ENCODE measurements at places on chromosomes 16 and 17.

GRCh38 chr17:14042411-14042810, 26.9 kb upstream of the COX10 start:
- DNase-seq, result no peak

DNA sequence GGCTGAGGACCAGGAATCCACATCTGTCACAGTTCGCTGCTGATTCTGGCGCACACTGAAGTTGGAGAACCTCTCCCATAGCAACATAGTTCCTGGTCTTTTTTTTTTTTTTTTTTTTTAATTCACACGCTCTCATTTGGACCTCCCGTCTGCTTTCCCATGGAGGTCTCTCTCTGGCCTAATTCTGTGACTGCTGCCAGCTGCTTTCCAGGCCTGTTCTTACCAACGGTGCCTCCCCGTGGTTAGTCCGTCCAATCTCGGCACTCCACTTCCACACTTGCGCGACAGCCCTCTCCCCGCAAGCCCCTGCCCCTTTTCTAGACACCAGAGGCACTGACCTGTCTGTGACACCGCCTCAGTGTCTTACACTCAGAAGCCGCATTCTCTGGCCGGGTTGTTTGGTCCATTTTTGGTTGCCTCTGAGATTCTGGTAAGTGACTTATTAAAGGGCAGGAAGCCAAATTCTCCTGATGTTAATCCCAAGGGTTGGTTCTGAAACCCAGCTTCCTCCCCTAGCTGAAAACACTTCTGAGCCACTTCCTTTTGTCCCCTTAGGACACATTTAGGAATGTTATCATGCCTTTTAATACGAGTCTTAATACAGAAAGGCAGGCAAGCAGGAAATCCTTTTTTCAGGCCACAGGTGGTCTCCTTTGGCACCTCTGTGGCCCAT, 1.1 kb upstream of the AKTIP start:
- no peak for DNase-seq

- DNase-seq, result no peak
These were observed 12.9 kb downstream of the SYCE1L start for GRCh38 chr16:77211880-77212740.

- no peak for DNase-seq
These were observed 30.3 kb upstream of the SRCIN1 start for GRCh38 chr17:38636054-38636453.

GRCh38 chr17:2928294-2928890, 132.2 kb downstream of the RAP1GAP2 start:
- no peak for DNase-seq

DNA sequence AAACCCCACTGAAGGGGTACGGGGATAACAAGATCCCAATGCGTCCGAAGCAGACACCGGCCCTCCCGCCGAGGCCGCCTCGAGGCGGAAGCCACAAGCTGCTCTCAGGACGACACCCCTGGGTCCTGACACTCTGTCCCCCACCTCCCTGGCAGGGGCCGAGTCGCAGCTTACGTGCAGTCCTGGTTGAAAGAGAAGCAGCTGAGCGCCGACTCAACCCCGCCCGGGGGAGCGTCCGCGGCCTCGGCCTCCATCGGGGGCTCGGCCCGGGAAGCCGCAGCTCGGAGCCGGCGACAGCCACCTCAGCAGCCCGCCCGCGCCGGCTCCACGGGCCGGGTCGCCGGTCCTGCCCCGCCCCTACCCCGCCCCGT, at the start of gene WIPI1:
Gene WIPI1 (minus strand): TSS at position 329 of the 371 bp plus-strand sequence. CDS start 75 bp downstream, at position 254.
- no peak for DNase-seq

DNA sequence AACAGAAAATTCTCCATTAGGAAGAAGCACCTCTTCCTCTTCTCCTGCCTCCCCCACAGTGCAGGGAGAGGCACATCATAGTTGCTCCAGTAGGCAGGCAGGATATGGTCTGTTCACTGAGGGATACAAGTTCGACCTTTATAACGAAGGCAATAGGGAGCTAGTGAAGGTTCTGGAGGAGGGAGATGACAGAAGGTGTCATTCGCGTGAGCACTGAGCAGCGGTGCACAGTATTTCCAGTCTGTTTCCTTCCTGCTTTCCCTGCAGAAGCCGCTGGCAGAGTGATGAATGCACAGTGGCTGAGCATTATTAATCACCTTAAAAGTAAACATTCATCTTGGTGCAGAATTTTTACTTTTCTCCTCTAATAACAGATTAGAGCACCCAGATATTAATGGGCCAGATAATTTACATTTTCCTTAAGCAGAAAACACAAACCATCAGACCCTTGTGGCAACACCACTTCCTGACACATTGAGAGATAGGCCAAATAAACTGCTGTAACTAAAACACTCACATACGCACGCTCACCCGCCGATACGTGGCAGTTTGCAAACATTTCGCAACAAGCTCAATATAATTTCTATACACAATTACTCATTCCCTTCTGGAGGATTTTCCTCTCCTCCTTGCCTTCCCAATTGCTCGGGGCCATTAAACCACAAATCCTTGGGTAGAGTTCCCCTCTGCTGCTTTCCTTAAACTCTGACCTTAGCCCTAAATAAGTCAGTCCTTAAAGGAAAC, 69.5 kb downstream of the AIPL1 start:
- DNase-seq, result peak; percentile 64

DNA sequence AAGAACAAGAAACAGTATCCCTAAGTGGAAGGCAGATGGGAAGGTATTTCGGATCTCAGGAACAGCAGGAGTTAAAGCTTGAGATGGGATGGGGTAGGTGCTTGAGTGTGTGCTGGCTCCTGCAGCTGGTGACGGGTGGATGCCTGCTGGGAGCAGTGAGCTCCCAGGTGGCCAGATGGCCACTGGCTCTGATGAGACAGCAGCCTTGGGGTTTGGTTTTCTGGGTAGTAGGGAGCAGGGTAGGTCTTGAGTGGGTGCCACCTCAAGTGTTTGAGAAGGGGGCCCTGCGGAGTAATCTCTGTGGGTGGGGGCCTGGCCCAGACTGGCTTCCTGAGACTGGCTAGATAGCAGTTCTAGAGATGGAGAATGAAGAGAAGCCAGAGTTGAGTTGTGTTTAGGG, 10.3 kb downstream of the EPN2 start:
- DNase-seq, result no peak

All from Panc1 (cell line).